ENCODE measurements at places on chromosomes 7 and 10. TPM values are rescaled to one million over a fixed set of nuclear protein-coding genes. Genes with fewer than 3 reads are reported as not detected.

Gene FAM25G
- not detected for polyA plus RNA-seq

Gene OPALIN
- not detected for polyA plus RNA-seq

GRCh38 chr7:113118074-113118959 lies at the start of gene SMIM30:
TSS of gene SMIM30 (minus strand) at chr7:113118554. CDS start at chr7:113117578, 976 bp downstream.
- peak; percentile 96 for DNase-seq

- DNase-seq, result peak; percentile 93
Observed at GRCh38 chr10:119028900-119029612, 458 bp upstream of the NANOS1 start.

DNA sequence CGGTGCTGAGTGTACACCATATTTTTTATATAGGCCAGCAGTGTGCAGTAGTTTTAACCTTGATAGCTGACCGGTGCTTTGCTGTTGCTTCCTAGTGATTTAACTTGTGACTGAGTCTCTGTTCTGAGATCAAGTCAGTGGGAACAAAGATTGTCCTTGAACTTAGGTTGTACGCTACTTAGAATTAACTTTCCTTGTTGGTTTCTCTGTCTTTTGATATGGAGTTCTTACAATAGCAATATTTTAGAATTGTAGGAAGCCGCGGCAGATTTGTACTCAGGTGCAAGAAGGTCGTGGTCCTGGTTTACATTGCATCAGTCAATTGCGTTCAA lies 1.3 kb downstream of the DDX21 start:
- no peak for DNase-seq

Gene TMEM229A
- polyA plus RNA-seq, result not detected

- DNase-seq, result no peak
Observed at GRCh38 chr10:124564881-124565280, 103.3 kb downstream of the LHPP start.

- no peak for DNase-seq
Observed at GRCh38 chr7:83930262-83930661, 264.3 kb downstream of the SEMA3A start.

- DNase-seq, result peak; percentile 35
Observed at GRCh38 chr10:103547391-103547946, 54.0 kb downstream of the NEURL1 start.

Gene SVIL
- polyA plus RNA-seq, result 64.2 TPM

GRCh38 chr10:44309939-44310761 lies 74.7 kb downstream of the CXCL12 start:
- no peak for DNase-seq

DNA sequence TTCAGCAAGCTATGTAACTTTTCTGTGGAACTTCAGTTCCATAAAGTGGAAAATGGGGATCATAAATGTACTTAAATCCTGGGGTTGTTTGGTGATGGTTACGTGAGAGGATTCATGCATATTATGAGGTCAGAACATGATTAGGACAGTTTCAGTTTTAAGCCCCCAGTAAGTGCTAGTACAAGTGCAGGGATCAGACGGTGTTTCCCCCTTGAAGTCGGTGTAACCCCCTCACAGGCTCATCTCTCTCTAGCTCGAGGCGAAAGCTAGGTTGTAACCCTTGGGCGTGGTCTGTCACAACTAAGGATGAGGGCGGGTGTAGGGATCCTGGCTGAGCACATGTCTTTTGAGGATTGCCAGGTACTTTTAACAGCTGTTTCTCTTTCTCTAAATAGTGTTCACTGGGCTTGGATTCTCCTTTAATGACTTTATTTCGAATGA lies 84.7 kb downstream of the SPAG6 start:
- DNase-seq, result no peak

GRCh38 chr7:1348096-1348822 lies 111.0 kb downstream of the MICALL2 start:
- DNase-seq, result no peak

Gene MDFIC
- 10.6 TPM for polyA plus RNA-seq

Gene LRIT1
- polyA plus RNA-seq, result not detected

- no peak for DNase-seq
Observed at GRCh38 chr10:132735341-132735775, 50.6 kb downstream of the NKX6-2 start.

DNA sequence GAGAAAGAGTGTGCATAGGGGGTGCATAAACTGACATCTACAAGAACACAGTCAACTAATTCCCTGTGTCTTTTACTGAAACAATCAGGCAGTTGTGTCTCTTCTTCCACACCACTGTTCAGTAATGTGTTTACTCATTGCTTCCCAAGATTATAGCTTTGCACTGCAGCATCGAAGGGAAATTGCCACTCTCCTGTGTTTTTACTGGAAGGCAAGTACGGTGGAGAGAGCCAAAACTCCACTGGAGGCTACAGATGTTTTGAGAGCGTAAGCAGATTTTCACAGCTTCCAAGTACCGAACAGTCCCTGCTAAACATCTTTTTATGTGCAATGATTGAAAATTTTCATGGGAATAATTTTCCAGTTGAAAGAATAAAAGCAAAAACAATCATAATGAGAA lies 510.5 kb upstream of the AKR1E2 start:
- no peak for DNase-seq

DNA sequence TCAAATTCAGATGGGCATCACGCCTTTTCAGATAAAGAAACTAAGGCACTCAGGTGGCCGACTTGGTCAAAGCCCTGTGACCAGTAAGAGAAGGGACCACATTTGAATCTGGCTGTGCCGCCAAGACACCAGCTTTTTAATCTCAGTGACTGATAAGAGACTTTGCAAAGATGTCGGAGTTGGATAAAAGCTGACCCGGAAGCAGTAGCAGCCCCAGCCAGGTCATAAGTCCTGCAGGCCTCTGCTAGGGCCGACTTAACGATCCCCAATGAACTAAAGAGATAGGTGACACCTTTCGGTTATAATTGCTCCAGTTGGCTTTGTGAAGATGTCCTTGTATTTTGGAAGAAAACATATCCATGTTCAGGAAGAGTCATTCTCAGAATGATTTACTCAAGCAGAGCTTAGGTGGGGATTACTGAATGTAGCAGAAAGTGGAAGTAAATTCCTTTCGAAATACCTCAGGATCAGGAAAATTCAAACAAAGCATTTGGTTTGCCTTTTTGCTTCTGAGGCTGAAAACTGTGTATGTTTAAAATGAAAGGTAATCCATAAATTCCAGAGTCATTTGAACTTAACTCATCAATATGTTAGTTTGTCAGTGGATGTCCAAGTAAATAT lies 164.2 kb upstream of the PITRM1 start:
- no peak for DNase-seq

- DNase-seq, result no peak
Observed at GRCh38 chr7:17142831-17143541, 155.5 kb upstream of the AHR start.

Gene SPDYE16
- polyA plus RNA-seq, result 1.1 TPM

GRCh38 chr7:66418537-66418936 lies 210.1 kb upstream of the KCTD7 start:
- no peak for DNase-seq

GRCh38 chr10:31884386-31884785 lies 44.2 kb downstream of the ARHGAP12 start:
- DNase-seq, result no peak

DNA sequence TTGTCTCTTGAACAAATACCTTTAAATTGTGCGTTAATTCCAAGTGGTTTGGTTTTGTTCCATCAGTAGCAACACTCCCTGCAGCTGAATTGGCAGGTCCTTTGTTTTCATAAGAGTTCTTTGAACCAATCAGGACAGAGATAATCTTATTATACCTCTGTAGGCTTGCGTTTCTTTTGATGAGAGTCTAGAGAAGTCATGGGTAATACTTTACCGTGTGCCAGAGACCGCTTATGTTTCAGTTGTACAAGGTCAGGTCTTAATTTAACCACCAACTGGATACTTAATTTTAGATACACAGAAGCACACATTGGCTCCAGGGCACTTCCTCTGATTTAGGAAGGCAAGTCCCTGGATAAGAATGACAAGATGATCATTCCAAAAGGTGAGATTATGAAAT lies at the start of gene ASB15:
Gene ASB15 (plus strand): TSS at position 292 of the 400 bp plus-strand sequence. CDS start 12,682 bp downstream, outside the sequence.
- no peak for DNase-seq

DNA sequence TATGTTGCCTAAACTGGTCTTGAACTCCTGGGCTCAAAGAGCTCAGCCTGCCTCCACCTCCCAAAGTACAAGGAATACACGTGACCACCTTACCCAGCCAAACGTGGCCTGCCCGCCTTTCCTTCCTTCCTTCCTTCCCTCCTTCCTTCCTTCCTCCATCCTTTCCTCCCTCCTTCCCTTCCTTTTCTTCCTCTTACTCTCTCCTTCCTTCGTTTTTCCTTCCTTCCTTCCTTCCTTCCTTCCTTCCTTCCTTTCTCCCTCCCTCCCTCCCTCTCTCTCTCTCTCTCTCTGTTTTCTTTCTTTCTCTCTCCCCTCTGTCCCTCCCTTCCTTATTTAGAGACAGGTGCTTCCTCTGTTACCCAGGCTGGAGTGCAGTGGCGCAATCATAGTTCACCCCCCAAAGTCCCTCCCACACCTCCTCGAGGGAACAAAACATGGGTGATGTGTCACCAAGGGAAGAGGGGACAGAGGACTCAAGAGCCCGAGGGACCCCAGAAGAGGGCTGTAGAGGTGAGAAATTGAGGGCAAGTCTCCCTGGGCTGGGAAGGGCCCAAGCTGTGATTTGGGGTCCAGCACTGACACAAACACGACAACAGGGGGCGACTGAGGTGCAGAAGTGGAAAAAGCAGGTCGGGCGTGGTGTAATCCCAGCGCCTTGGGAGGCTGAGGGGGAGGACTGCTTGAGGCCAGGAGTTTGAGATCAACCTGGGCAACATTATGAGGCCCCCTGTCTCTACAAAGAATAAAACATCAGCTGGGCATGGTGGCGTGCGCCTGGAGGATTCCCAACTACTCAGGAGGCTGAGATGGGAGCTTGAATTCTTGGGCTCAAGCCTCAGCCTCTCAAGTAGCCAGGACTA lies 28.1 kb downstream of the EPHB4 start:
- peak; percentile 73 for DNase-seq

Gene PRSS37
- polyA plus RNA-seq, result not detected

- no peak for DNase-seq
Observed at GRCh38 chr7:140013676-140014075, 49.1 kb downstream of the PARP12 start.

Gene ADAM22
- polyA plus RNA-seq, result 1.6 TPM

- no peak for DNase-seq
Observed at GRCh38 chr10:115948465-115948864, 324.5 kb downstream of the GFRA1 start.

DNA sequence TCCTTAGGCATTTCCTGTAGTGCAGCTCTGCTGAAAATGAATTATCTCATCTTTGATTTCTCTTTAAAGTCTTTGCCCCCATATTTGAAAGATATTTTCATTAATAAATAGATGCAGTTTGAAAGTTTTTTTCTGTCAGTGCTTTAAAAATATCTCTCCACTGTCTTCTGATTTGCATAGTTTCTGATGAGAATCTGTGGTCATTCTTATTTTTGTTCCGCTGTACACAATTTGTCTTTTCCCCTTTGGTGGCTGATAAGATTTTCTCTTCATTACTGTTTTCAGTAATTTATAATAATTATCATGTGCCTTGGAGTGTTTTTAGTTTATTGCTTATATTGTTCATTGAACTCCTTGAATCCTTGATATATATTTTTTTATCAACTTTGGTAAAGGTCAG lies 7.0 kb upstream of the GHRHR start:
- no peak for DNase-seq

Gene ITGB1
- 292 TPM for polyA plus RNA-seq

DNA sequence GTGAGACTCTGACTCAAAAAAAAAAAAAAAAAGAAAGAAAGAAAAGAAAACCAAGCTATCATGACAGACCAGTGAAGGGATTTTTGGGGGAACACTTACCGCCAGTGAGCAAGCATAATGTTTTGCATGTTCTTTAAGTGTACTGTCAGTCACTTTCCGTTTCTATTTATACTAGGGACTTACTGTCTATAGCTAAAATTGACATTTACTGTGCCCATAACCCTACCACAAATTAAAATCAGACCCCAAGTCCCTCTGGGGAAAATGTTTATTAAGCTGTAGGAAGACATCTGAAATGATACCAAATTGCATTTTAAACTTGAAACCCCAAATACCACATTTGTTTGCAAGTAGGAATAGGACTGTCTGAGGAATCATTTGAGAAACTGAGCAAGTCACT lies 252.8 kb downstream of the TRIL start:
- DNase-seq, result peak; percentile 25
